ENCODE measurements at places on chromosomes 5 and 9.

DNA sequence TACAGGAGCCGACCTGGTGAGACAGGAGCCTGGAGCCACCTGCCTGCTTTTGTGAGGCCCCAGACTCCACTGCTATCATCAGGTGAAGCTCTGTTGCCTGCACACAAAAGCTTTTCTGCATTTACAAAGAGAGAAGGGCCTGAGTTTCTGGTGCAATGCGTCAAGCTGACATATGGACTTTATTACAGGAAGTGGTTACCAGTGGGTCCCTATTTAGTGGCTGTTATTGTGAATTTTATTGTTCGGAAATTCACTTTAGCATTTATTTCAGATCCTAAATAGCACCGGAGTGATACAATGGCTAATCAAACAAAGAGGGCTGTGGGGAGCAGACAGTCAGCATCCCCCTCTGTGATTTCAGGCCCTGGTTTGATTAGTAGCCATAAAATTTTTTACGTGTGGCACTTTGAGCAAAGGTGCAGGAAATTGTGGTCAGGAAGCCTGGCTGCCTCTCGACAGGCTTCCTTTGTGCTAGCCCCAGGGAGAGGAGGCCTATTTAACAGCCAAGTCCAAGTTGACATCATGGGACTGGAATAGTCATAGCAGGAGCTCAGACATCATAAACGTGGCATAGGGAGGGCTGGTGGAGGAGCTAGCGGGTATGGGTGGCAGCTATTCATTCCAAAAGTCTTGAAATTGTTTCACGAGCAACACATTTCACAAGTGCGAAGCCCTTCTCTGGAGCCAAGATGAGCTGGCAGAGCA is 8.4 kb downstream of the TGFBI start:
- DNase-seq = no peak

DNA sequence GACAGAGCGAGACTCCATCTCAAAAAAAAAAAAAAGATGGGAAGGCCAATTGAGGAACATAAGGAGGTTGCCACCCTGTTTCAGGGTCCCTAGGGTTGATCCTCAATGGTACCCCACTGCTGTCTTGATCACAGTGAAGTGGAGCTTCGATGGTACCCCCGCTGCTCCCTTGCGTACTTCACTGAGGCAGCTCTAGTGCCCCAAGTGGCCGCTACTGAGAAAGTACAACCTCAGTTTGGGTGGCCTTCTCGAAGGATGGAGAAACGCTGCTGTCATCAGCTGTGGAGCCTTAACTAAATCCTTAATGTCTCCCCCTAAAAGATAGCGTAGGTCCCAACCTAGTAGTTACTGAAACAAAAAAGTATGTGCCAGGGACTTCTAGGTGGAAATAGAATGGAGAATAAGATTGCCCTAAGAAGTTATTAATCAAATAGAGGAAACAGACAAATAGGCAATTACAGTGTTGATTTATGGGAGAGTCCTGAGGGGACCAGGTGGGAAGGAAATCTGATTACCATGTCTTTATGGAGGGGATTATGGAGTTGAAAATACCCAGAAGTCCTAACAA is 6.3 kb downstream of the TESK1 start:
- DNase-seq = peak; percentile 68

DNA sequence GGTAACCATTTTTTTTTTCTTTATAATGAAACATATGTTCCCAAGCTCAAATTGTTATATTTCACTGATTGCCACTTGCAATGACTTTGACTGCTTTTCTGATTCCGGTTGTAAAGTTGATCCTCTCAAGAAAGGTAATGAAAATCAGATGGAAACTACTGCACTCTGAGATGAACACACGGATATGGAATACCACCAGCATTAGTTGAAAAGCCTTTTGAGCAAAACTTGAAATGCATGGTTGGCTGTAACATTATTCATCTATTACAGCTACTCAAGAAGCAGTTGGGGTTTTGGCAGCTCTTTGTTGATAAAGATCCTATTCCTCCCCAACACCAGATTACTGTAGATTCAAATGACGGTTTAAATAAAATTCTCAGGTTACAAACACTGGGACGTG is 591.6 kb upstream of the DMAC1 start:
- DNase-seq = no peak

DNA sequence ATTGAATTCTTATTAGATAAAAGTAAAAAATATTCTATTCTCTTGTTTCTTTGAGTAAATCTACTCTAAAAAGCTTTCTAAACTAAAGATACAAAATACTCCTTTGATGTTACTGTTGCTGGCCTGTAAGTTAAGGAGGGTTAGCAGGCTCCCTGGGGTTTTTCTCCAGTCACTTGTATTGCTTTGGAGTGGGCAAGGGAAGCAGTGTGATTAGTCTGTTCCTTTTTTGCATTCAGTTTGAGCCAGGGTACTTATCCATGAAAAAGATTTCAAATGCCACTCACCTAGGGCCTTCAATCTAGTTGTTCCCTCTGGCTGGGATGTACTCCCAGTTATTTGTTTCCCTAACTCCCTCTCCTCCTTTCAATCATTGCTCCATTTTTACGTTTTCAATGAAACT is 256.2 kb upstream of the SMC2 start:
- no peak for DNase-seq

GRCh38 chr9:29297592-29297991 is 1724.3 kb upstream of the C9orf72 start:
- DNase-seq = no peak

GRCh38 chr5:126527892-126528291 is 67.1 kb downstream of the ALDH7A1 start:
- no peak for DNase-seq

GRCh38 chr5:126369995-126370731 is 53.0 kb upstream of the GRAMD2B start:
- no peak for DNase-seq

DNA sequence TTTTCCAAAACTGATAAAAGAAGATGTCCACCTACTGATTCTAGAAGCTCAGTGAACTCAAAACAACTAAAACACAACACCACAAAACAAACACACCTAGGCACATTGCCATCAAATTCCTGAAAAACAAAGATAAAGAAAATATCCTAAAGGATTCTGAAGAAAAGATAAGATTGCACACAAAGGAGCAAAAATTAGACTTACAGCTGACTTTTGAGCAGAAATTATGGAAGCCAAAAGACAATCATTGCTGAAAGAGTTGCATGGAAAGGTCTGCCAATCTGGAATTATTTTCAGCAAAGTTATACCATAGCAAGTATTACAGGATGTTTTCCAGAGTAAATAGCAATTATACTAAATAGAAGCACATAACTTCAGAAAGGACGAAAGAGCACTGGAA is 128.2 kb upstream of the IRX2 start:
- no peak for DNase-seq

DNA sequence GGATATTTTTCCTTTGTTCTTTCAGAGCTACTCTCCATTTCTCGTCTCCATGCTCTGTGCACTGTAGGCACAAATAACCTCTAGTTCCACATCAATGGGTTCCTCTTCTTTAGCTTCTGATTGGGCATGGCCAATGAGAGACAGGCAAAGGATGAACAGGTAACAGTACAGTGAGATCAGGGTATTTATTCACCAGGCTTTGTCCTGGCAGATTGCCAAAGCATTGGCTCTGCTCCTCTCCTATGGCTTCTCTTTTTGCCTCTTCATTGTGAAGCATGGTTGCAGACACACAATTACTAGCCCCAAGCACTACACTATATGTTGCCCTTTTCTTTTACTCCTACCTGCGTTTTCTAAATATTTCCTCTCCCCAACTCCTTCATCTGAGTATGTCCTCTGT is 215.1 kb upstream of the ARRDC3 start:
- no peak for DNase-seq

- peak; percentile 80 for DNase-seq
These were observed 15.3 kb upstream of the KLF4 start for GRCh38 chr9:107504585-107505455.

- DNase-seq = no peak
These were observed 601.2 kb upstream of the TYRP1 start for GRCh38 chr9:12091865-12092527.

- DNase-seq = no peak
These were observed 158.5 kb downstream of the TRPM3 start for GRCh38 chr9:70962761-70963440.

- DNase-seq = no peak
These were observed 16.4 kb downstream of the NNT start for GRCh38 chr5:43619380-43619779.

DNA sequence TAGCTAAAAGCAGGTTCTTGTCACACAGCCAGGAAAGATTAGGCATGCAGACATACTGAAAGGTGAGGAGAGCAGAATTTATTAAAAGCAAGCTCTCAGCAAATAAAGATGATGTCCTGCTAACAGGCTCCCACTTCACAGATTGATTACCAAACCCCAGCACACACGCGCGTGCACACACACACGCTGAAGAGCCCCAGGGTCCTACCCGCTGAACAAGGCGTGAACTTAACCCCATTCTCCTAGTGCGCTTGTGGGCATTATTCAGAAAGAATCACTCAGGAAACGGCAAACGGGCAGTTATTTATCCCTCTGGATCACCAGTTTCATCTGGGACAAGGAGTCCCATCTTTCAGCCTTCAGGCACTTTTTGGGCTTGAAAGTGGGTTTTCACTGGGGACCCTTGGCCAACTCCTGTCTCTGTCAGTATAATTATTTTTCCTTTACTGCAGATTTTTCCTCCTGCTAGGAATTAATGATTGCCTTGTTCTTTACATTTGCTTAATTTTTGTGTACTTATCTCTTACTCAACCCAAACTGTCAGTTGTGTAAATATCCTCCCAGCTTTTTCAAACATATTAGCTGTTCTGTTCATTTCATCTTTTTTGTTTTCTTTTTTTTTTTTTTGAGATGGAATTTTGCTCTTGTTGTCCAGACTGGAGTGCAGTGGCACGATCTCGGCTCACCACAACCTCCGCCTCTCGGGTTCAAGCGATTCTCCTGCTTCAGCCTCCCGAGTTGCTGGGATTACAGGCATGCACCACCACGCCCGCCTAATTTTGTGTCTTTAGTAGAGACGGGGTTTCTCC is 92.6 kb downstream of the RIC1 start:
- DNase-seq = no peak

GRCh38 chr5:160105686-160106360 is 13.4 kb downstream of the PWWP2A start:
- DNase-seq = no peak

DNA sequence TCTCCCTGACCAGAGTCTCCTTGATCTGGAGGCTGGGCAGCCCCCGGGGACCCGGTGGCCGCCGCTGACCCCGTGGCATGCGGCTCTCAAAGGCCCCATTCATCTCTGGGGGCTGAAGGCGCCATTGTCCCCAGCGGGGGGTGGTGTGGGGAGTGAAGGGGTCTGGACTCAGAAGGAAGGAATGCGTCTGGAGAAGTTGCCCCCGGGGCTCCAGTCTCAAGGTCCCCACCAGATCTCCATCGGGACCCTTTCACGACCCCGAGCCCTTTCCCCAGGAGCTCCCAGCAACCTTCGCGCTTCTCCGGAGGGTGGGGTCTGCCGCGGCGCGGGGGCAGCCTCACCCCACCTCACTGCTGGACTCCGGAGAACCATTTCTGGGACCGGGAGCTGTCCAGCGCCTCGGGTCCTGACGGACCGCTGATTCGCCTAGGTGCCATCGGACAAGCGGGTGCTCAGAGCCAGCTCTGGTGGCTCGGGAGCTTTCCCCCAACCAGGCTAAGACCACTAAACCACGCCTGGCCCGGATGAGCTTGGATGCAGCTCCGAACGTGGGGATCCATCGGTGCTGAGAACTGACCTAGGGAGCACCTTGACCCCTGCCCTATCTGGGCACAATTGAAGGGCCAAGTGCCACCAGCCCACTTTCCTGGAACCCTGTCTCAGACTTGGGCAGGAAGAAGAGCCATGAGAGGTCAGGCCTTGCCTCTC is 5.1 kb upstream of the PCDH1 start:
- DNase-seq = peak; percentile 66

DNA sequence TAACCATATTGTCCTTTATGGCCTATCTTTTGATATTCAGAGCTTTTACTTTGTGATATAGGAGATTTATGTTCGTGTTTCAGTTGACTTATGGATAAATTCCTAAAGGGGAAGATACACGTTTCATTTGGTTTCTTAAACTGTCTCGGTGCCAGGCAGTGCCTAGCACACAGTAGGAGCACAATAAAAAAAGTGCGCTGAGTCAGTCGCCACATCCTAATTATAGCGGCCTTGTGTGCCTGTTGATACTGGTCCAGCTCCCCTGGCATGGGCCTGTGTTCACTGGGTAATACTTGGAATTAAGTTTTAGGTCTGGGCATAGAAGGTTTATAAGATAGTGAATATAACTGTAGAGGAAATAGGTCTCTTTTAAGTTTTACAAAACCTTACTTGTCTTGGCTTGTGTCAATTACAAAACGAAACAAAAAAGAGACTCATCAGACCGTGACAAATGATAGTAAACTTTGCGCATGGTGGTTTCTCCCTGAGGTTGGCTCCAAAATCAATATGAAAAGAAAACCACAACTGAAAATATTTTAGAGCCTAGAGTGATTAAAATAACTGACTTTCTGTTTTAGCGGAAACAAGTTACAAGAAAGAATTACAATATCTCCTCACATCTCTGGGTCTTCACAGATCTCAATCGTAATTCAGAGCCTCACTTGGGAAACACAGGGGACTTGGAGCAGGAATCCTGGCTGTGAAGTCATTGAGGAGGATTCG is 84.8 kb downstream of the MVB12B start:
- no peak for DNase-seq

- no peak for DNase-seq
These were observed 61.8 kb downstream of the PPARGC1B start for GRCh38 chr5:149791881-149792280.

DNA sequence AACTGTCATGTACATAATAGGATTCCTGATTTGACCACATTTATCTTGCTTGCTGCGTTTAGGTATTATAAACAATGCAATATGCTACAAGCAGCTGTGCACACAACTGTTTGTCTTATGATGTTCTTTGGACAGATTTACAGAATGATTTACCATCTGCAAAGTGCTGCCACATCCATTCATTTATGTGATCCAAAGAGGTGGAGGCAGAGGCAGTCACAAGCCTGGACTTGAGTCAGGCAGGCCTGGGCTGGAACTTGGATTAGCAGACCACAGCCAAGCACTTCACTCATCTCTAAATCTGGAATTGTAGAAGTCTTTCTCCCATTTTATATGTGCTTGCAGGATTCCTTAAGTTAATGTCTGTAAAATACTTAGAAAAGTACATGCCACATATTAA is 149.0 kb downstream of the INSYN2B start:
- no peak for DNase-seq

DNA sequence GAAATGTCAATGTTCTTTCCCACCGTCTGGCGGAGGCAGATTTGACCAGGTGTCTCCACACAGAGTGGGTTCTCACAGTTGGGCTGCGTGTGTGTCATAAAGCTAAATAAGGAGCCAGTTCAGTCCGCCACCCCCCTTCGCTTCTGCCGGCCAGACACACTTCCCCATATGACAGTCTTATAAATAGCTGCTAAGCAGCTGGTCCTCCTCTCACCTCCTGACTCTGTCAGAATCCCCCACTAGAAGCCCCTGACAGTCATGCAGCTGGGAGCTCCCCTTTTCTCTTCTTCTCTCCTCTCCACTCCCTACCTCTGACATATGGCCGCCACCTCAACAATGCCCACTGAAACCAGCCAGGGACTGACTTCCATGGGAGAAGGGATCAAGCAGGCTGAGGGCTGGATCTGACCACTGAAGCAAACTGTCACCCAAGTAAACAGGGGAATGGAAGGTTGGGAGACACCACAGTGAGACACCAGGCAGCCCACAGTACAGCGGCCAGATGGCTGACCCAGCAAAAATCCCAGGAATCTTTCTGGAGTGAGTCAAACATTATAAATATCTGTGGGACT is 141.9 kb upstream of the EFNA5 start:
- DNase-seq = peak; percentile 69

GRCh38 chr5:163089230-163089629 is 348.2 kb upstream of the CCNG1 start:
- DNase-seq = no peak

- DNase-seq = no peak
These were observed 99.6 kb downstream of the PARP8 start for GRCh38 chr5:50766042-50766441.

- no peak for DNase-seq
These were observed 132.7 kb downstream of the TSSK1B start for GRCh38 chr5:113302120-113302519.
